ENCODE measurements at places on chromosomes 2 and 18.
A peak's percentile ranks its signal among the peaks of the same experiment; 100 is the strongest.

GRCh38 chr2:224163566-224164307, 124.7 kb upstream of the SERPINE2 start:
- peak; percentile 37 for DNase-seq

DNA sequence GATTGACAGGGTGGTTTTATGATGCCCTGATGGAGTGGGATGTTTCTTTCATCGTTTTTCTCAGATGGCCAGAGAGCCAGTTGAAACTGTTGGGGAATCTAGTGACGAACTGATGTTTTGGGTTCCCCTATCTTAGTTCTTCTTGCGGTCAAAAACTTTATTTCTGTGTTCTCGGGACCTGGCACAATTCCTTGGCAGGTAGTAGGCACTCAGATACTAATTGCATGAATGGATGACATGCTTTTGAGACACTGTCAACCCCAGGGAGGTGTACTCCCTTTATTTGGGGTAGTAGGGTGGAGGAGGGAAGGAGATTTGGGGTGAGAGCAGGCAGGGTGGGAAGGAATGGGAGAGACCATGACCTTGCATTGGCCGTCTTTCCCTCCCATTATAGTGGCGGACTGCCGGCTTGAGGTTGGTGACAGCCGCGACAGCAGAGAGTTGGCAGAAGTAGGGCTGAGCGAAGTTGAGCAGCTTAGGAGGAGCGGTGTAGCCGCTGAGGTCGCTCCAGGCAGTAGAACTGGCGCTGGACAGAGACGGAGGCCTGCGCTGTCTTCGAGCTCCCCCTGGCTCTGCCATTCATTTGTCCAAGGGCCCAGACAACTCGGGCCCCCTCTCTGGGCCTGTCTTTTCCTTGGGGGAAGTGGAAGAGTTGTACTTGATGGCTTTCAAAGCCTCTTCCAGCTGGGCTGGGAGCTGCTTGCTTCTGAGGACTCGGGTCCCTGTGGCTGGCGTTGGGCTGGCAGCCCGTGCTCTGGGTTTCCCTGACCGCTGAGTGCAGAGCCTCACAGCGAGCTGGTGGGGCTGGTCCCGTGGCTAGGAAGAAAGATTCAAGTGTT, 2.6 kb downstream of the TET3 start:
- peak; percentile 71 for DNase-seq

DNA sequence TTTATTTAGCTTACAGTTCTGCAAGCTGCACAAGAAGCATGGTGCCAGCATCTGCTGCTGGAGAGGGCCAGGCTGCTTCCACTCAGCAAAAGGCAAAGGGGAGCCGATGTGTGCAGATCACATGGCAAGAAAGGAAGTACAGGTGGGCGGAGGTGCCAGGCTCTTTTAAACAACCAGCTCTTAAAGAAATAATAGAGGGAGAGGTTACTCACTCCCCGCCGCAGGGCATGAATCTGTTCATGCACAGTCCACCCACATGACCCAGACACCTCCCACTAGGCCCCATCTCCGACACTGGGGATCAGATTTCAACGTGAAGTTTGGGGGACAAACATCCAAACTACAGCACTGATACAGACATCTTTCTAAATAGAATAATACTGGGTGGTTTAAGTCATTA, 105.8 kb downstream of the MTCL1 start:
- DNase-seq: no peak

DNA sequence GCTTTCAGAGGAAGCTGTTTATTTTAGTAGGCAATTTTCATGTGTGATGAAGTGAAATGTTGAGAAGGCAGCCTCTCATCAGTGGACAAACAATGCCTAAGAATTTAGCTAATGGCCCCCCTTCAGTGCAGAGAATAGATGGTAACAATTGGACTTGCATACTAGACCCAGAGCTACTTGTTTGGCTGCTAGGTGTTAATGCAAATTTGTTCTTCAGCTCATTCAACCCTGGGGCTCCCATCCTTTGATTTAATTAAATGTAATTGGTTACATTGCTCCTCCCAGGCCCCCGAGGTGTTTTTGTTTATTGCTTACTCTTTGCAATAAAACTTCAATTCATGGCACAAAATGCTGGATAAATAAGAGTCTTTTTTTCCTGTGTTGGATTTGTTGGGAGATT, 68.6 kb downstream of the CAMKMT start:
- DNase-seq: no peak

DNA sequence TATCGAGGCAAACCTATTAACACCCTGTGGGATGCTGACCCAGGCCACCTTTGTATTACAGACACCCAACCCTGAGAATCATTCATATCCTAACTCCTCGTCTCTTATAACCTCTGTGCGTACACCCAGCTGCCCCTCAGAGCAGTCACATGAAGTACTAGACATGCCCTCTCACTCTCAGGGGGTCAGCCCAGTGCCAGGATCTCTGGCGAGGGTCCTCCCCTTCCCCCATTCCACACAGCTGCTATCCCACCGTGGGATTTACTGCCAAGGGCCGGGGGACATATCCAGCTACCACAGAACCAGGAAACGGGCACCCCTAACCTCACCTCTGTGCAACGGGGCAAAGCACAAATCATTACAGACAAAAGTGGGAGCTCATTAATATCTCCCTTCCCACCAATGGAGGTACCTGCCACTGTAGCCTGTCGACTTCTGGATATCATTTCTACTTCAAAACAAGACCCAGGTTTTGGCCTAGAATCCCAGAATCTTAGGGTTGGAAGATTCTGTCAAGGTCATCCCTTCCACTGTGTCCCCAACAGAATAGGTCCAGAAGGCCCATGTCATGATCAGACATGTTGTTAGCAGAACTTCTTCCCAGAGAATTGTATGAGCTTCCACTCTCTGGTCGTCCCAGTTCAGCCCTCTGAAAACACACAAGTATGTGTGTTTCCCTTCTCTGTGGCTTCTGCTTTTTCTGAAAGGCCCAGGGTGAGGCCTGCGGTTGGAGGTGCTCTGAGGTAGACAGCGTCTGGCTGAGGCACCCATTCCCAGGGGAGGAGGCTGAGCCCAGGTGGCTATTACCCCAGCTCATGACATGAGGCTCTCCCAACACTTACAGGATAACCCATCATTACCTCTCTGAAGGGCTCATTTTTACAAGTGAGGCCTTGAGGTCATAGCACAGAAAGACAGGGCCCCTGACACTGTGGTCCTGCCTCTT, 1.7 kb downstream of the TMBIM1 start:
- no peak for DNase-seq
